ENCODE measurements at places on chromosomes 11 and 22.

DNA sequence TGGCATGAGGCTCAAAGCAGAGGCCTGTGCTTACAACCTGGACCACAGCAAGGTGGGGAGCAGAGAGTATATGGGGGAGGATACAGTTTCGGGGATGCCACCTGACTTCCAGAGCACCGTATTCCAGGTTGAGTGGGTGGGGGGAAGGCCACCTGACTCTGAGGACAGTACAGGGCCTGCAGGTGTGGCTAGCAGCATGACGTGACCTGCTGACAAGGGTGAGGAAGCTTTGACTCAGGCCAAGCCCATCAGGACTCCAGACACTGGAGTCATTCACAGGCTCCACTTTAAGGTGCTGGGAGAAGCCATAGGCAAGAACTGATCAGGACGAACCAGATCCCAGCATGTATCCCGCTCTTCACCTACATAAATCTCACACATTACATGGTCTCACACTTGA, 34.6 kb upstream of the CRTAM start:
- DNase-seq = peak; percentile 43

GRCh38 chr22:19937616-19938473, 3.7 kb upstream of the COMT start:
- DNase-seq = no peak

DNA sequence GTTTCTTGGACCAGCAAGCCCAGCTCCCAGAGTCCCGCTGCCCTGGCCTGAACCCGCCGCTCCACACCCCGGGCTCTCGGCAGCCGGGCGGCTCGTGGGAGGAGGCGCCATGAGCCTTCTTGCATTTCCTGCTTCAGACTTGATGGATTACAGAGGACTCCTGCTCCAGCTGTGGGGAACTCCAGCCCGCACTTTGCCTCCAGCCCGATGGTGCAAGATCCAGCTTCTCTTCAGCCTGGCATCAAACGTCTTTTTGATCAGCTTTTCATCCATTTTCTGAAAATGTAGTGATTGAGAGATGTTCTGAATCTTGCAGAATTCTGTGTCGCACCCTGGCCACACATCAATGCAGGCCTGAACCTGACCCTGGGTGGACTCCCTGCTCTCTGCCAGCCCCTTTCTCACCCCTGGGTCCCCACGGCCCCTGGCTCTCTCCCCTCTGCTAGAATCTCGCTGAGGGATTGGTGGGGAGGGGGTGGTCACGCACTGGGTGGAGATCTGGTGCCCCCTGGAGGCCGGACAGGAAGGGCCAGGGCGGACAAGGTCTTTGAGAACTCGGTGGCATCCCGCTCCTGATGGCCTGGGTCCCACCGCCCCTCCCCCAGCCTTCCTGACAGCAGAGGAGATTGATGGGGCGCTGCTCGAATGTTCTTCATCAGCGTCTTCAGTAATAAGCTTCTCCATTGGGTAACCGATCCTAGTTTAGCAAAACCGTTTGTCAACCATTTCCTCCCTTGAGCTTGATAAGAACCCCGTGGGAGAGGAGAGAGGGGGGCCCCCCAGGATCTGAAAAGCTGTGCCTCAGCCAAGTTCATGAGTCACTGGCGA, 12.1 kb upstream of the NFAM1 start:
- DNase-seq = peak; percentile 87

DNA sequence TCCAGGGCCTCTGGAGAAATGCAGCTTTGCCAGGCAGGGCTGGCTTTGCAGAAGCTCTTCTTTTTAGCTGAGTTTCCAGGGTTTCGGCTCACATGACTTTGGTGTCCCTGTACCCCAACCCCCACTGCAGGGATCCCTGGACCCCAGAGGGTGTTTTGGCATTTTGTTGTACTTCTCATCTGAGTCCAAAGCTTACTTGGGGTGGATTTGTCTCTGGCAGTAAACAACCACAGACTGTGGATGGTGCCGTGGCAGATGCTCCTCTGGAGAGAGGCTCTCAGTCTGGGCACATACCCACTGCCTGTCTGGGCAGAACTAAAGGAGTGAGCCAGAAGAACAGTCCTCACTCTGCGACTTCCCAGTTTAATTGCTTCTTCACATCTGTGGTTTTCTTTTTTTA, 49.6 kb downstream of the COMMD9 start:
- DNase-seq = no peak

GRCh38 chr11:133409799-133410198, 122.5 kb downstream of the OPCML start:
- no peak for DNase-seq

GRCh38 chr11:64661146-64661545, 61.9 kb downstream of the NRXN2 start:
- peak; percentile 86 for DNase-seq

GRCh38 chr11:32280339-32280738, 155.0 kb downstream of the WT1 start:
- DNase-seq = no peak

DNA sequence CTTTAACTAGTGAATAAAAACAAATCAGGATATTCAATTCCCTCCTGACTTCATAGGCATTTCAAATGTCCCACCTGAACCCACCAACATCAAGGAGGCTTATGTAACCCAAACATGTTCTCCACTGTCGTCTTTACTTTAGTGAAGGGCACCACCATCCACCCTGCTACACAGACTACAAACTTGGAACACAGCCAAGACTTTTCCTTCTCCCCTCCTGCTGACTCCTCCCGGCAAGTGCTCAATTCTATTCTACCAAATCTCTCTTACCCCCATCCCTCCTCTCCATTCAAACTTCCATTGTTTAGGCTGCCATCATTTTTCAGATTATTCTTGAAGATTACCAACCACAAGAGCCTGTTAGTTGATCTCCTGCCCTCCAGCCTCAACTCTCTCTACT, 24.3 kb downstream of the SAAL1 start:
- DNase-seq = no peak

DNA sequence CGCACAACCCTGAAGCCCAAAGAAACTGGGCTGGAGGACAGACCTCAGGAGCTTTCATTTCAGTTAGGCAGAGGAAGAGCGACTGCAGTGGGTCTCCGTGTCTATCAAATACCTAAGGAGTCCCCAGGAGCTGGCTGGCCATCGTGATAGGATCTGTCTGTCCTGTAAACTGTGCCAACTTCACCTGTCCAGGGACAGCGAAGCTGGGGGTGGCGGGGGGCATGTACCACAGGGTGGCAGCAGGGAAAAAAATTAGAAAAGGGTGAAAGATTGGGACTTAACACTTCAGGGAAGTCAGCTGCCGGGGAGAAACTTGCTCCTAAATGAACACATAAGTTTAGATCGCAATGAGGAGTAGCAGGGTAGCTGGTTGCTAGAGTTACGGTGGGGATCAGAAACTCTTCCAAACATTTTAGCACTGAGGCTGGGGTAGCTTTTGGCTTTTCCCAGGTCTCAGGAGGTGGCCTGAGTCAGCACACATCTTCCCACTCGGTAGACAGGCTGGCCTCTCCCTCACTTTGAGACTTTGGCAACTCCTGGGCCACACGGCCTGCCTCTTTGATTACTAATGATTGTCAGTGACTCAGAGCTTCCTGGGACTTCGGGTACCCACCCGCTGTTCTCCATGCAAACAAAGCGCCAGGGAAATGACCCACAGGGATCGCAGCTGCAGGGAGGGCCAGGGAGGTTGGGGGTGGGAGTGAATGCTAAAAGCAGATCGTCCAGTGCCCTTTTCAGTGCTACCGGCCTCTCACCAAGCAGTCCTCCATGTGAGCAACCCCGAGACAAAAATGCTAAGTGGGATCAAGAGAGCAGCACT, 2.9 kb upstream of the MTFP1 start:
- DNase-seq = peak; percentile 99

DNA sequence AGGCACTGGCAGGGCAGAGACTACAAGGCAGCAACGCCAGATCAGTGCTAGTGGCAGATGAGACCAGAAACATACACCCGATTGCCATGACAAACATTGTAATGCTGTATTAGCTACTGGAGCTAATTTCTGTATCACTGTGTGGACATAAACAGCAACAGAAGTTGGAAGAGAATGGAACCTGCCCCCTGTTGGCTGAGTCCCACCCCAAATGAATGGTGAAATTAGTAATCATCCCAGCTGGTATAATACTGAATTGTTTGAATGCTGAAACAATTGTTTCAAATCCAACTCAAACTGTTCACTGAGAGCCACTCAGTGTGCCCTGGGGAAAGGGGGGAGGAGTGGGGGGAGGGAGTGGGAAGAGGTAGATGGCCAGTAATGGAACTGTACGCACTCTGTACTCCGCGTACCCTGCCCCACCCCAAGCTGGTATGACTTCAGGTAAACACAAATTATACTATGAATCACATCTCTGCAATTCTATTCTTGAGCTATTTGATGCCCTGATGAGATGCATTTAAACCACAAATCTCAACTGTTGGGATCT, 11.2 kb upstream of the BIRC3 start:
- DNase-seq = no peak

- DNase-seq = no peak
These were observed 98.0 kb downstream of the PDE2A start for GRCh38 chr11:72576243-72576595.

DNA sequence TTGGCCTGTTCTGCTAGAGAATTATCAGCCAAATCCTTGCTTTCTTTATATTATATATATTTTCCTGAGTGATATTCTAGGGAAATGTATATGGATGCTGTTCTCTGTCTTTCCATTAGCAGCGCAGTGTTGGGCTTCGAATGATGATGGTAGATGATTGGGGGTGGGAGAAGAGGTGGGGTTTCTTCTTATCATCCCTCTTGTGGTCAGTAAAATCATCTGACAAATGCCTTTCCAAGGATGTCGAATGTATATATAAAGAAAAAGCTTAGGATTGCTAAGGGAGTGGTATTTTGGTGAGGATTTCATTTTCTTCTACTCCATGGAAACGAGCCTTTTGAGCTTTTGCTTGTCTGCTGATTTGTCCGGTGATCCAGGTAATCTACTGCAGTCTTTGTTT, 48.9 kb downstream of the ARHGEF12 start:
- no peak for DNase-seq

- no peak for DNase-seq
These were observed 52.5 kb upstream of the C11orf58 start for GRCh38 chr11:16685914-16686313.

- no peak for DNase-seq
These were observed 803.2 kb downstream of the TBC1D22A start for GRCh38 chr22:47565607-47566006.

GRCh38 chr11:66595245-66595904, 2.4 kb downstream of the CCS start:
- DNase-seq = peak; percentile 58

GRCh38 chr22:26326803-26327202, 102.3 kb upstream of the ASPHD2 start:
- no peak for DNase-seq

GRCh38 chr11:128420265-128420664, 167.1 kb downstream of the ETS1 start:
- peak; percentile 23 for DNase-seq

GRCh38 chr11:134039726-134040385, 29.0 kb upstream of the JAM3 start:
- no peak for DNase-seq

GRCh38 chr11:71144736-71145135, 107.6 kb downstream of the SHANK2 start:
- no peak for DNase-seq

DNA sequence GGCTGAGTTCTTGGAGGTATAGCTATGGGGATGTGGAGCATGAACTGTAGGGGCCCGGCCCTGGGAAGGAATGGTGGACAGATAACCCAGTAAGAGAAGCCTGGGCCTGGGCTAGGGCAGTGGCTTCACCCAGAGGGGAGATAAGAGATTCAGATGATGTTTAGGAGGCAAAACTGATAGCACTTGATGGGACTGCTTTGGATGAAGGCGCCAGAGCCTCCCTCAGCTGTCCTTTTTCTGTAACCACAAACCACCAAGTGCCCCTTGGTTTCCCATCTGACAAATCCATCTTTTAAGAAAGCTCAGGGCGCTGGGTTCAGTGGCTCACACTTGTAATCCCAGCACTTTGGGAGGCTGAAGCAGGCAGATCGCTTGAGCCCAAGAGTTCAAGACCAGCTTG, 23.4 kb downstream of the RELT start:
- no peak for DNase-seq

DNA sequence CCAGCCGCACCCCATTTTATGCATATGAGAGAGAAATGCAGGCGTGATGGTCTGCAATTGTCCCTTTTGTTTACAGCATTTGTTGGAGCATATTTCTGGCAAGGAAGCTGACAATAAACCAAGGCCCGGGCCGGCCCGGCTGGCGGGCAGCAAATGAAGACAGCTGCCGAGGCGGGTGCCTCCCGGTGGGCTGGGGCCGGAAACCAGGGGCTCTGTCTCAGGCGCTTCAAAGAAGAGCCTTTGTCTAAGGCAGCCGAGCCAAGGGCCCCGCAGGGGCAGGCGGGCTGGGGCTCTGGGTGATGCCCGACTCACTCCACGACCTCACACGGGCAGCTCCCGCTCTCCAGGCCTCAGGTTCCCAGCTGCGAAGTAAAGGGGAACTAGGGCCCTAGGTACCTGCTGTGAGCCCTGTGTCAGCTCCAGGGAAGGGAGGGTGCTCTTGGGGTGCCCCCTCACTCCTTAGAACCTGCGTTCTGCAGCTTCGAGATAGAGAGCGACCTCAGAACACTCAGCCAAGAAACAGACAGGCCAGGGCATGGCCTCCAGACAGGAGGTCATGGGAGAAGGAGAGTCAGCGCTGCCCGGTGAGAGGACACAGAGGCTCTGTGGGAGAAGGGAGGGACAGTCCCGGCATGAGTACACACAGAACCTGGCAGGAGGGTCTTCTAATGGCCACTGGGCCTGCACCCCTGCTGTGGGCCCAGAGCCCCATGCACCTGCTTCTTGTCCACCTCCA, 2.4 kb downstream of the LINC01488 start:
- DNase-seq = no peak

DNA sequence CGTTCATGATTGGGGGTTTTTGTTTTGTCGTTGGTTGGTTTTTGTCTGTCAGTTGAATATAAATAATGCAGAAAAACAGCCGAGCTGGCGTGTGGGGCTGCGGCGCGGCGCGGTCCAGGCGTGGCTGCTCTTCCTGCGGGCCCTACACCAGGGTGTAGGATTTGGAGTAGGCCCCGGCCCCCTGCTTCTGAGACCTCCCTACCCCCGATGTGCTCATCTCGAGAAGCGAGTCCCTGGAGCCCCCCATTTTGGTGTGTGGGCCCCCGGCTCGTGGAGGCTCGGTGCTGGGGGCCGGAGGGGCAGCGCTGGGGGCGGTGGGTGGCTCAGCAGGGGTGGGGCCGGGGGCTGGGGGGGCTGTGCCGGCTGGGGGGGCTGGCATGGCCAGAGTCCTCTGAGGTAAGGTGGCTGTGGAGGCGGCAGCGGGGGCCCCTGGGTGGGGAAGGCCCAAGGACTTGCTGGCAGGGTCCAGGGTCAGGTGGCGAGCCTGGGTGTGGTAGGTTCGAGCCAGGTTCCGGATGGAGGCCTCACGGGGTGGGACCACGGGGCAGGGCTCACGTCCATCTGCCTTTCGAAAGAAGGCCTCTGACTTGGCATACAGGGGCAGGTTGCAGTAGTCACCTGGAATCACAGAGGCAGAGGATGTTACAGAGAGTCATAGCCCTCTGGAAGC, 100.7 kb downstream of the CEP164 start:
- no peak for DNase-seq

GRCh38 chr11:22508665-22509064, 117.0 kb downstream of the FANCF start:
- no peak for DNase-seq

- no peak for DNase-seq
These were observed 562.8 kb upstream of the CCDC179 start for GRCh38 chr11:23423104-23423503.
